Osteocyte (in vitro differentiated cells): ENCODE measurements at places on chromosomes 12 and 14.

- H3K27me3 ChIP-seq: no peaks in the 10 kb centered on the region
- H3K4me3 ChIP-seq: no peak overlapping the region
- no peak overlapping the region for H3K27ac ChIP-seq
Measured at GRCh38 chr14:48563489-48563888, 888.1 kb upstream of the MDGA2 start.

GRCh38 chr12:120013659-120014380 lies 24.8 kb downstream of the BICDL1 start:
- H3K4me1 ChIP-seq: no peaks in the 10 kb centered on the region
- DNase-seq: no peak
- H3K27ac ChIP-seq: no peak overlapping the region
- no peaks in the 10 kb centered on the region for H3K36me3 ChIP-seq

GRCh38 chr14:23661542-23661941 lies 25.4 kb downstream of the DHRS2 start:
- H3K36me3 ChIP-seq: no peaks in the 10 kb centered on the region
- peaks cover 6% of the 10 kb centered on the region for H3K27me3 ChIP-seq
- H3K4me1 ChIP-seq: no peaks in the 10 kb centered on the region

DNA sequence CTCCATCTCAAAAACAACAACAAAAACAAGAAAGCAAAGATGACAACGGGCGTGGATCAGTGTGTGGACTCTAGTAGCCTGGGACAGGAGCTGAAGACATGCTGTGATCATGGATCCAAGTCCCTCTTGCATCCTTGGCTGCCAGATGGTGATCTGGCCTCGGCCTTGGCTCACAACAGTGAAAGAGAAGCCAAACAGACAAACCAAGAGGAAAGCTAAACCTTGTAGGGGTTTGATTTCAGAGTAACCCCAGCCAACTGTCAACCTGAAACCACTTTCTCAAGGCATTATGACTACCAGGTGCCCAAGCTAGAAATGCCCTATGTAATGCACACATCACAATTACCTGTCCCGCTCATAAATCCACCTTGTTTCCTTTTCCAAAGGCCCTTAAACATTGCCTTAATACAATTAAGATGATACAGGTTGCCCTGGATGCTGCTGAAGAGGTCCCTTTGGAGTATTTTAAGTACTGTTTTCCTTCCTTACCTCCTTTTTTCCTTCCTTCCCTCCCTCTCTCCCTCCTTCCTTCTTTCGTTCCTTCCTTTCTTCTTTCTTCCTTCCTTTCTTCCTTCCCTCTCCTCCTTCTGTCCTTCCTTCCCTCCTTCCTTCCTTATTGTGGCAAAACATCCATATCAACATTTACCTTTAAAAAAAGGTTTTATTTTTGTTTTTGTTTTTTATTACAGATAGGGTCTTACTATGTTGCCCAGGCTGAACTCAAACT lies 41.4 kb upstream of the NINJ2 start:
- H3K4me3 ChIP-seq: no peak overlapping the region
- DNase-seq: no peak
- H3K4me1 ChIP-seq: peaks cover 10% of the 10 kb centered on the region
- H3K27ac ChIP-seq: no peak overlapping the region

- no peaks in the 10 kb centered on the region for H3K27me3 ChIP-seq
- peaks cover 18% of the 10 kb centered on the region for H3K36me3 ChIP-seq
- no peak overlapping the region for H3K4me3 ChIP-seq
- DNase-seq: no peak
Measured at GRCh38 chr12:55818140-55818728, 393 bp downstream of the ORMDL2 start.

- H3K4me1 ChIP-seq: no peaks in the 10 kb centered on the region
- no peaks in the 10 kb centered on the region for H3K27me3 ChIP-seq
- H3K36me3 ChIP-seq: peaks cover 41% of the 10 kb centered on the region
- DNase-seq: no peak
- H3K27ac ChIP-seq: no peak overlapping the region
Measured at GRCh38 chr12:132052196-132052932, 91.8 kb downstream of the DDX51 start.

- H3K4me1 ChIP-seq: peaks cover 3% of the 10 kb centered on the region
- H3K27ac ChIP-seq: no peak overlapping the region
- no peaks in the 10 kb centered on the region for H3K36me3 ChIP-seq
- peaks cover 15% of the 10 kb centered on the region for H3K27me3 ChIP-seq
- DNase-seq: no peak
- H3K4me3 ChIP-seq: no peak overlapping the region
Measured at GRCh38 chr12:121025442-121026226, 9.3 kb upstream of the C12orf43 start.

DNA sequence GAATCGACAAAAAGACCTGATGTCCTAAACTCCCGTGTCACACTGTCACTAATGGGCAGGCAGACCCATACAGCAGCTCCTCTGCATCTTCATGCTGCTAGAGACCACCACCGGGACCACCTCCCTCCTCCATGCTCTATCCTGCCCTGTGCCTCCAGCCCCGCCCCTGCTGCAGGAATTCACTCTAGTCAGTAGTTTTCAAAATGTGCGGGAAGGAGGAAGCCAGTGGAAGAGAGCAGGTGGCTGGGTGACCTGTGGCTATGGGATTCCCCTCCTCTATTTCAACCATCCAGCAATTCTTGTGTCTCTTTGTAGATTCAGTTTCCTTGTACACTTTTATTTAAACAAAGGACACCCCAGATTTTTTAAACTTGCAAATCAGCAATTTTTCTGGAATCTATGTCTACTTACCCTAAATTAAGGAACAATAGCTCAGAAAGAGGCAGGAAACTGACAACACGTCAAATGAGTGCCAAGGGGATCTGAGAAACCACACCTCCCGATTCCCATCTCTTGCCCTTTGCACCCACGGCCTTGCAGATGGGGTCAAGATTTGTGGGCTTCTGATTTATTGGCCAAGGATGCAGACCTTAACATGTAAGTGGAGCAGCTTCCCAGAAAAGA lies 20.4 kb upstream of the MAP1LC3B2 start:
- no peak for DNase-seq
- H3K36me3 ChIP-seq: no peaks in the 10 kb centered on the region
- H3K27ac ChIP-seq: no peak overlapping the region
- peaks cover 60% of the 10 kb centered on the region for H3K4me1 ChIP-seq

DNA sequence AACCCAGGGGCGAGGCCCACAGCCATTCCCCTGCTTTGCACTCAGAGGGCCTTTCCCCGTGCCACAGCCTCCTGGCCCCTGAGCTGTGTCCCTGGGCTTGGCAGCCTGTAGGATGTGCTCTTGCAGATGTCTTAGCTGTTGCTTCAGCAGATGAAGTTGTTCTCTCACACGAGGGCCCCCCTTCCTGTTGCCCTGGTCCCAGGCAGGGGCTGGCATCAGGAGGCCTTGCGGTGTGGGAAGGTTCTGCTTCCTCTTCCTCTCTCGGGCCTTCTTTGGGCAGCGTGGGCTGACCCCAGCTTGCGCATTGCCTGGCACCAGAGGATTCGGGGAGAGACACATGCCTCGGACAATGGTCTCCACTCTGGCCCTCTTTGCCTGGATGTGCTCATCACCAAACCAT lies 12.7 kb downstream of the PROX2 start:
- peaks cover 16% of the 10 kb centered on the region for H3K27me3 ChIP-seq
- no peak overlapping the region for H3K4me3 ChIP-seq
- no peak overlapping the region for H3K27ac ChIP-seq
- no peaks in the 10 kb centered on the region for H3K36me3 ChIP-seq
- DNase-seq: peak; percentile 73

DNA sequence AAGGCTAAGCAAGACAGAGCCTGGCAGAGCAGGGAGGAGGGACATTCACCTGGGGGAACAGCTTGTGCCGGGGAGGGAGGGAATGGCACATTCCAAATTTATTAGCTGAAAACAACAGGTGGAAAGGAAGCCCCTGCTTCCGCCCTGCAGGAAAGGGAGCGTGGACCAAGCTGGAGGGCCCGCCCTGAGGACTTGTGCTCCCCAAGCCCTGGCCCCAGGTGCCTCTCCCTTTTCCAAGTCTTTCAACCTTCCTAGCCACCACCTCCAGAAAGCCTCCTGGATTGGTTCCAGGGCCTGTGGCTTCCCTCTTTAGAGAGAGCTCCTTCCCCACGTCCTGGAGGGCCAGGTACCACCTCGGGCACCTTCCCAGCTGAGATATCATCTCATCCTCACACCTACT lies 2.7 kb downstream of the DEGS2 start:
- H3K27ac ChIP-seq: no peak overlapping the region
- H3K4me3 ChIP-seq: no peak overlapping the region
- H3K36me3 ChIP-seq: peaks cover 3% of the 10 kb centered on the region
- no peak for DNase-seq

DNA sequence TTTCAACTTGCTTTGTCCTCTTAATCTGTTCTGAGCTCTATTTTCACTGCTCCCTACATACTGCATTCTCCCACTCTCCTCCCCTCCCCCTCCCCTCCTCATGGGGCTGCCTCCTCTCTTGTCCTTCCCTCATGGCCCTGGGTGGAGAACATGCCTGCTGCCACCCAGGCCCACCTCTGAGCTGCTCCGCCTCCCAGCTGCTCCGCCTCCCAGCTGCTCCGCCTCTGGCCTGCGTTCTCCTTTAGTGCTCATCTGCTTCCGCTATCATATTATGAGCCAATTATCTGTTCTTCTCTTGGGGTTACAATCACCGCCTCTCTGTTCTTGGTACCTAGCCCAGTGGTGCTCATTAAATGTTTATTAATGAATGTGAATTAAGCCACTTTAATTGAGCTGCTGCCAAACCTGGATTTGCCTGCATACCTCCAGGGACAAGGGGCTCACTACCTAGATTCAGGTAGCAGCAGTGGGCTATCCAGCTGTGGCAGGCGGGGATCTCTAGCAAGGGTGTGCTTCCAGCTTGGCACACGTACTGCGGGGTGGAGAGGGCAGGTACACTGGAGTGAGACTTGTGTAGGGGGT lies 32.0 kb upstream of the FAM181A start:
- H3K4me1 ChIP-seq: no peaks in the 10 kb centered on the region
- H3K4me3 ChIP-seq: no peak overlapping the region
- H3K27ac ChIP-seq: no peak overlapping the region

DNA sequence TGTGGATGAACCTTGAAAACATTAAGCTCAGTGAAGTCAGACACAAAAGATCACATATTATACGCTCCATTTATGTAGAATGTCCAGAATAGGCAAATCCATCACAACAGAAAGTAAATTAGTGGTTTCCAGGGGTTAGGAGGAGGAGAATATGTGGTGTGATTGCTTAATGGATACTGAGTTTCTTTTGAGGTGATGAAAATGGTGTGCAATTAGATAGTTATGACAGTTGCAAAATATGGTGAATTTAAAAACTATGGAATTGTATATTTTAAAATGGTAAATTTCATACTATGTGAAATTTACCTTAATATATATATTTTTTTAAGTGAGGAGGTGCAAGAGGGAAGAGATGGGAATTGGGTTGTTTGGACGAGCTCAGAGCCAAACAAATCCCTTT lies 46.3 kb upstream of the KICS2 start:
- H3K4me1 ChIP-seq: no peaks in the 10 kb centered on the region
- no peak overlapping the region for H3K4me3 ChIP-seq
- H3K27ac ChIP-seq: no peak overlapping the region
- no peak for DNase-seq
- no peaks in the 10 kb centered on the region for H3K36me3 ChIP-seq

GRCh38 chr14:73780896-73781295 lies 66.7 kb upstream of the PNMA1 start:
- DNase-seq: no peak
- H3K4me1 ChIP-seq: peaks cover 54% of the 10 kb centered on the region
- no peaks in the 10 kb centered on the region for H3K27me3 ChIP-seq

DNA sequence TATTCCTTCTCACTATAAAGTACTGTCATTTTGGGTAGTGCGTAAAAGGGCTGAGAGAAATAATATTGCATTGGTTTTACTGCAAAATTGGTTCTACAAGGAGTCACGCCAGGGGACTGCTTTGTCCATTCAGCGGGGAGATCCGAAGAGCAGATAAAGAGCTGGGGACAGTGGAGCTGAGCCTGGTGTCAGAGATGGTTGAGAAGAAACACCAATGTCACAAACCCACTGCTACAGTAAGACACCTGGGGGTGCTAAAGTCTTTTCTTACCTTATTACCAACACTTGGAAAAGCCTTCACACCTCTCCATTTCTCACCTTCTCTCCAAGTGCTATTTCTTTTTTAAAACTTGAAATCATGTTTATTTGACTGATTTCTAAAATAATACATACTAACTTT lies 14.1 kb downstream of the IL31 start:
- no peak overlapping the region for H3K4me3 ChIP-seq
- no peak overlapping the region for H3K27ac ChIP-seq
- no peaks in the 10 kb centered on the region for H3K4me1 ChIP-seq
- no peaks in the 10 kb centered on the region for H3K27me3 ChIP-seq

GRCh38 chr14:73252491-73253322 lies 15.4 kb downstream of the PAPLN start:
- H3K27ac ChIP-seq: no peak overlapping the region
- no peaks in the 10 kb centered on the region for H3K27me3 ChIP-seq
- H3K4me3 ChIP-seq: no peak overlapping the region
- peaks cover 9% of the 10 kb centered on the region for H3K36me3 ChIP-seq

GRCh38 chr14:79342942-79343341 lies 868.4 kb downstream of the DIO2 start:
- H3K27me3 ChIP-seq: no peaks in the 10 kb centered on the region
- H3K36me3 ChIP-seq: no peaks in the 10 kb centered on the region
- no peak overlapping the region for H3K4me3 ChIP-seq

DNA sequence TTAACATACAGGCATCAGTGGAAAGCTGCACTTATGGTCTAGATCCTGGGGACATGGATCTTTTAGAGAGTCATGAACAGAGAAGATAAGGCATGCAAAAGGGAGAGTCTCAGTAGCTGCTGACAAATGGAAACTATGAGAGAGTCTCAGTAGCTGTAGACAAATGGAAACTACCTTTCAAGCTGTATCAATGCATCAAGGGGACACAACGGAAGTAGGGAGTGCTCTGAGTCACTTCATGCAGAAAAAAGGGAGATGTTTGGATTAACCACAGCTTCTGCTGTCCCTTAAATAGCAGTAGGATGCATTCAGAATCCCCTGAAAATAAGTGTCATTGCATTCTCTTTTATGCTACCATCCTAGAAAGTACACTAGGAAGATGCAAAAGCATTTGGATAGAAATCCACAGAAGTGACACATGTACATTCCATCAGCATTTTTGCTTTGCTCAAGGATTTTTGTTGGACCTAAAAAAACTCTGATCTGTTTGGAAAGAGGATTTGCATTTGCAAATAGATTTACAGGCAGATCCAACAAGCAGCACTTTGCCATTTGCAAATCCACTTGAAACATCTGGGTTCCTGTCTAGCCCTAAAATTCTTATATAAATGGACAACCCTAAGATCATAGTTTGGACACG lies 227.5 kb upstream of the LMO3 start:
- DNase-seq: no peak
- H3K4me3 ChIP-seq: no peak overlapping the region
- H3K4me1 ChIP-seq: no peaks in the 10 kb centered on the region
- no peak overlapping the region for H3K27ac ChIP-seq

- DNase-seq: no peak
- H3K27me3 ChIP-seq: no peaks in the 10 kb centered on the region
- H3K27ac ChIP-seq: no peak overlapping the region
- H3K4me3 ChIP-seq: no peak overlapping the region
- no peaks in the 10 kb centered on the region for H3K36me3 ChIP-seq
Measured at GRCh38 chr14:56659964-56660551, 80.5 kb downstream of the TMEM260 start.
